ENCODE measurements at places on chromosomes 1 and 21. TPM values are rescaled to one million over a fixed set of nuclear protein-coding genes. Genes with fewer than 3 reads are reported as not detected.

Gene RBM11
- total RNA-seq, result 0.17 TPM

DNA sequence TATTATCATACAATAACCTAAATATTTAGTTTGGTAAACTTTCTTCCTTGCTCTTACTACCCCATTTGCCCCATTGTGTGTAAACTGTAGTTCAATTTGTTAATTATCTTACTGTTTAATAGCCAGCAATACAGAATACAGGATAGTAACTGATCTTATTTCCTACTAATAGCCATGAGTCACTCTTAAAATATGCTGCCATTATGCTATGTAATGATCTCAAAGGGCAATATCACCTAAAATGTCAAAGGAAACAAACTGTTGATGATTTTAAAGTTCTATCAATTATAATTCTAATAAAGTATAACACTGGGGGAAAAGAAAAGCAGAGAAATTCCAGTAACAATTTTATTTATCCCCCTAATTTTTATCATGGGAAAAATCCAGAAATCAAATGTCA, 4.3 kb downstream of the SLC30A1 start:
- H3K36me3 ChIP-seq, result peaks cover 3% of the 10 kb centered on the region
- H3K27ac ChIP-seq, result no peak overlapping the region
- H3K4me1 ChIP-seq, result peaks cover 5% of the 10 kb centered on the region
- peak; percentile 28 for DNase-seq
- no peak overlapping the region for H3K4me3 ChIP-seq

Gene GBP6
- total RNA-seq, result under 0.01 TPM

Gene OR2L8
- not detected for total RNA-seq

DNA sequence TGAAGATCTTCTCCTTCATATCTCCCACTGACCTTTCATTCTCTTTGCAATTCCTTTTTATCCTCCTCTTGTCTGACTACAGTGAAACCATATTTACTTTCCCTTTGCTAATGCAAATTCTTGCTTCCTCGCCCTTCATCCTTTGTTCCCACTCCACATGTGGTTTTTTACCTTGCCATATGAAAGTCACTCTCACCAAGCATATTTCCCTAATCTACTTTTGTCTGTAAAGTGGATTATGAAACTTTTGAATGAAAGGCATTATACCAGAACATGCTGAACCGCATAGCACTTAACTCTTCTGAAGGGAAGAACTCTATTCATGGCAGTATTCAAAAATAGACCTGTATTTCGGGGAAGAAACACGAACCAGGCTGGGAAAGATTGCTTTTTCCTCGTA, 8.0 kb upstream of the TMPRSS15 start:
- no peaks in the 10 kb centered on the region for H3K4me1 ChIP-seq
- H3K4me3 ChIP-seq, result no peak overlapping the region
- H3K36me3 ChIP-seq, result no peaks in the 10 kb centered on the region
- no peak for DNase-seq

Gene C1orf185
- not detected for total RNA-seq

DNA sequence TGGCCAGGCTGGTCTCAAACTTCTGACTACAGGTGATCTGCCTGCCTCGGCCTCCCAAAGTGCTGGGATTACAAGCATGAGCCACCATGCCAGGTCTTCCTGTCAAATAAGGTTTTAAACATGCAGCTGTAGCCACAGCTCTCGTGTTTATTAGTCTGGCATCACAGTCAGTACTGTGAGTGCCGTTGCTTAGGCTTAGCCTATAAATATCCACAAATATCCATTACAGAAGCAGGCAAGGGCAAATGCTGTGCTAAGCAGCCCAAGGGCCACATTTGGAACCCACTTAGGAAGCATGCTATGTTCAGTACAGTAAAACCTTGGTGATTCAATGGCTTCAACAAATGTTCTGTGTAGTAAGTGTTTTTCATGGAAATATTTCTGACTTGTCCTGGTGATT, 75.9 kb downstream of the KIF1B start:
- H3K36me3 ChIP-seq, result peaks cover 5% of the 10 kb centered on the region
- H3K27me3 ChIP-seq, result no peaks in the 10 kb centered on the region
- H3K27ac ChIP-seq, result no peak overlapping the region
- H3K4me3 ChIP-seq, result no peak overlapping the region
- peaks cover under 1% of the 10 kb centered on the region for H3K4me1 ChIP-seq

Gene TTC22
- total RNA-seq, result not detected

- DNase-seq, result no peak
- no peak overlapping the region for H3K4me3 ChIP-seq
- no peak overlapping the region for H3K27ac ChIP-seq
- H3K4me1 ChIP-seq, result no peaks in the 10 kb centered on the region
- H3K36me3 ChIP-seq, result no peaks in the 10 kb centered on the region
Observed at GRCh38 chr21:38441153-38441552, 57.1 kb downstream of the ERG start.

Gene FCRL2
- total RNA-seq, result not detected

DNA sequence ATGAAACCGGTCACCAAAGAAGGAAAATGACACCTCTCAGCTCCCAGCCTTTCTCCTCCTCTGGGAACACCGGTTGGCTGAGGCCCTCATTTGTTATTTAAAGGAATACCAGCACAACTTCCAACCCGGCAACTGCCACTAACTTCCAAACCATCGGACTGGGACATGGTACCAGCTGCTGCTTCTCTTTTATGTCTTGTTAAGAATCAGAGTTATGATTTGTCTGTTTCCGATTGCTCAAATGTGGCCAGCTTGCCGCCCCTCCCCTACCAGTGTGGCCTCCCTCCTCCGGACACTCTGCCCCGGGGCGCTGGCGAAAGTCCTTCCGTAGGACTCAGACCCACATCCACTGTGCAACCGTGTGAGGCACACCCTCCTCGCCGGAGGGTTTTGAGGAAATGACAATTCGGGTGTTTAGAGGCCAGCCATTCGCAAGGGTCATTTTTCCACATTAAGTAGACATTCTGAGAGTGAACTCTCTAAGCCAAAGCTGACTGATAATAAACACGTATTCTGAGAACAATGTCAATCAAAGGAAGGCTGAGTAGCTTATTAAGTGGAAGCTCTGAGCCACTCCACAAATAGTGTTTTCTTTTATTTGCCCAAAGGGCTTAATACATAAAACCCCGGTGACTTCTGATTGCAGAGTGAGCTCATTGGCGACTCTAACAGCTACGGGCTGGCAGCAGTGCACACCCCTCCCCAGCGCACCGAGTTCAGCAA, 5.5 kb downstream of the RIPK4 start:
- no peak overlapping the region for H3K27ac ChIP-seq
- peaks cover 35% of the 10 kb centered on the region for H3K27me3 ChIP-seq
- no peak for DNase-seq
- H3K36me3 ChIP-seq, result no peaks in the 10 kb centered on the region
- no peak overlapping the region for H3K4me3 ChIP-seq

DNA sequence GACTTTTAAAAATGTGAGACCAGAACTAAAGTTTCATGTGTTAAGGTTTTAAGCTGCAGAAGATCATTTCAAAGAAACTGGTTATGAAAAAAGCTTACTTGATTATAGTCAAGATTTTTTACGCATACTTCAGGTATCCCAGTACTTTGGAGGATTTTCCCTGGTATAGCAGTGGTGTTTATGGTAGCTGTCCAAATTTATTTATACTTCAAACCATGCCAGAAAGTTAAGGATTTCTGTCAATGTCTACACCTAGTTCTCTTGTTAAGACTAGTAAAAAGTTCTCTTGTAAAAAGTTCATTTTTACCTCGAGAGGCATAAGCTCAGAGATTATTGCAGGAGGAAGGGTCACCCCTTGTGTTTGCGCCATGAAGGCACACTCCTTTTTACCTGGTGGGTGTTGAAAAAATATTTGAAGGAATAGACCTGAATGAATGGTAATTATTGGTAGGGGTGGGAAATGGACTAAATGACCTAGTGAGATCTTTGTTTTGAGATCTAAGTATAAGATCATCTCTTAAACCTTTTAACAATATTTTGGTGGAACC, 2.8 kb downstream of the DYRK1A start:
- no peak for DNase-seq
- H3K4me1 ChIP-seq, result no peaks in the 10 kb centered on the region
- peak overlapping the region; percentile 82 for H3K27ac ChIP-seq
- no peaks in the 10 kb centered on the region for H3K36me3 ChIP-seq

DNA sequence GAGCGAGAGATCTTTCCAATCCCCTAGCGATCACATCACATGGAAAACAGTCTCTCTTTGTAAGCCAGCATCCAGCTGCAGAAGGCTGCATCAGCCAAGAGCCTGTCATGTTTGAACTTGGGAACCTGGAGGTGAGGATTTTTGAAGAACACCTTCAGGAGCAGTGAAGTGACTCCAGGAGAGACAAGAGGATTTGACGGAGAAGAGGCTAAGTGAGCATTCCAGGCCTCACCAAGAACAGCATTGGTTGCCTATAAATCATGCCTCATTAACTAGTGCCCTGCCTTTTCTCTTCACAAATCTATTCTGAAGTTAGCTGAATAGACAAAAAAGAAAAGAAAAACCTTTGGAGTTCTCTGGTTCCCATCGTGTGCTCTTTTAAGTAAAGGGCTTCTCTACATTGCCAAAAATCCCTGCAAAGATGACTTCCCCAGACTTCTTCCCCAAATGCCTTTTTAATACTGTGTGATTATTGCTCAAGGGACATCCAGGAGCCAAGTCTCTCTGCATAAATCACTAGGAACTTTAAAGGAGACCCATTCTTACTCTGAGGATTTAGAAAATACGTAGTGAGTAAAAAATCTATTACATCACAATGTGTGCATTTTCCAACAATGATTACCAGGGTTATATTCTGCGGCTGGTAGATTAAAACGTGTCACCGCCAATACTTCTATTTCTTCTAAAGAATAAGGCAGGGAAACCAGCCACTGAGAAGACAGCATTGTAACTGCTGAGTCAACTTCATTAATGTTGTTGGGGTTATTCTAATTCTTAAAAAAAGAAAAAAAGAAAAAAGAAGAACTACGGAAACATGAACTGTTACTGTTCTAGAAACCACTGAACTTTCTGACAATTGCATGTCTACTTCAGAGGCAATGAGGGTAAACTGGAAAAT, 95.2 kb downstream of the KIF14 start:
- H3K27ac ChIP-seq, result no peak overlapping the region
- H3K27me3 ChIP-seq, result no peaks in the 10 kb centered on the region
- DNase-seq, result peak; percentile 75
- no peaks in the 10 kb centered on the region for H3K4me1 ChIP-seq
- H3K4me3 ChIP-seq, result no peak overlapping the region
- H3K36me3 ChIP-seq, result no peaks in the 10 kb centered on the region

Gene FCRL5
- not detected for total RNA-seq

- H3K27ac ChIP-seq, result no peak overlapping the region
- H3K27me3 ChIP-seq, result no peaks in the 10 kb centered on the region
Observed at GRCh38 chr21:29586696-29587095, 288.0 kb downstream of the BACH1 start.

Gene C1orf87
- under 0.01 TPM for total RNA-seq

DNA sequence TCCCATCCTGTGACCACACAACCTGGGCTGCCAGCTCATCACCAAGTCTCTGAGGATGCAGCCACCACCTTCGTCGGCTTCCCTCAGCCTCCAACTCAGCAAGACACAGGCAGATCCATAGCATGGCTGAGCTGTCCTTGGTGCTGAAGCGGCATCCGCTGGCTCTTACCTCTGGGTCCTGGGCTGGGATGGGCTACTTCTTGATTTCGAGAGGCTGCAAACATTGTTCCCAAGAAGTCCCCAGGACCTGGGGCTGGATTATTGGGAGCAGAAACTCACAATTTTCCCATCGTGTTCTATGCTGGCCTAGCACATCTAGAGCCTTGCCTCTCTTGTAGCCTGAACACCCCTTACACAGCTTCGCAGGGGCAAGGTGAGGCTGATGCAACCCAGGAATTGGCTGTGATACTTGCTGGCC, 24.9 kb upstream of the C1QA start:
- no peaks in the 10 kb centered on the region for H3K36me3 ChIP-seq
- H3K27me3 ChIP-seq, result peaks cover 4% of the 10 kb centered on the region
- no peak overlapping the region for H3K27ac ChIP-seq
- peak; percentile 55 for DNase-seq
- no peak overlapping the region for H3K4me3 ChIP-seq

Gene FAM163A
- not detected for total RNA-seq

Gene TSPEAR
- total RNA-seq, result not detected

- no peaks in the 10 kb centered on the region for H3K36me3 ChIP-seq
- DNase-seq, result no peak
- H3K27me3 ChIP-seq, result no peaks in the 10 kb centered on the region
- peaks cover 20% of the 10 kb centered on the region for H3K4me1 ChIP-seq
Observed at GRCh38 chr1:61079296-61079897, 3.0 kb upstream of the NFIA start.

Gene MEX3A
- 1.7 TPM for total RNA-seq

DNA sequence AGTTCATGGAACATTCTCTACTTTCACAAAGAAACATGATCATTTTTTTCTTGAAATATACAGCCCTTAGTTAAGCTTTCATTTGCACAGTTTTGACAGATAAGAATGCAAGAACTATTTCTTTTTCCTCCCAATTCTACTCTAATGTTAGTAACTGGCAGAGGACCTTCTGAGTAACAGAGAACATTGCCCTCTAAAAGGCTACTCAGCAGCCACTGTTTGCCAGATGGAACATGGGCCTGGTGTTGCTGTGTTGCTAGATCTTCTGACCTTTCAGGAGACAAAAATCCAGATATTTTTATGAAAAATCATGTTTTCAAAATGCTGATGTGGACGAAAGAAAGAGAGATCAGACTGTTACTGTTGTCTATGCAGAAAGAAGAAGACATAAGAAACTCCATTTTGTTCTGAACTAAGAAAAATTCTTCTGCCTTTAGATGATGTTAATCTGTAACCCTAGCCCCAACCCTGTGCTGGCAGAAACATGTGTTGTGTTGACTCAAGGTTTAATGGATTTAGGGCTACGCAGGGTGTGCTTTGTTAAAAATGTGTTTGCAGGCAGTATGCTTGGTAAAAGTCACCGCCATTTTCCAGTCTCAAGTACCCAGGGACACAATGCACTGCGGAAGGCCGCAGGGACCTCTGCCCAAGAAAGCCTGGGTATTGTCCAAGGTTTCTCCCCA, 2.9 kb upstream of the PRDX6 start:
- H3K36me3 ChIP-seq, result no peaks in the 10 kb centered on the region
- H3K27me3 ChIP-seq, result no peaks in the 10 kb centered on the region
- DNase-seq, result no peak
- H3K4me1 ChIP-seq, result peaks cover 9% of the 10 kb centered on the region
- no peak overlapping the region for H3K27ac ChIP-seq
- H3K4me3 ChIP-seq, result peak overlapping the region; percentile 25

- H3K4me1 ChIP-seq, result peaks cover 6% of the 10 kb centered on the region
- H3K36me3 ChIP-seq, result no peaks in the 10 kb centered on the region
- peak overlapping the region; percentile 27 for H3K4me3 ChIP-seq
- H3K27me3 ChIP-seq, result no peaks in the 10 kb centered on the region
- H3K27ac ChIP-seq, result peak overlapping the region; percentile 75
Observed at GRCh38 chr1:8889925-8890785, 11.7 kb upstream of the ENO1 start.

DNA sequence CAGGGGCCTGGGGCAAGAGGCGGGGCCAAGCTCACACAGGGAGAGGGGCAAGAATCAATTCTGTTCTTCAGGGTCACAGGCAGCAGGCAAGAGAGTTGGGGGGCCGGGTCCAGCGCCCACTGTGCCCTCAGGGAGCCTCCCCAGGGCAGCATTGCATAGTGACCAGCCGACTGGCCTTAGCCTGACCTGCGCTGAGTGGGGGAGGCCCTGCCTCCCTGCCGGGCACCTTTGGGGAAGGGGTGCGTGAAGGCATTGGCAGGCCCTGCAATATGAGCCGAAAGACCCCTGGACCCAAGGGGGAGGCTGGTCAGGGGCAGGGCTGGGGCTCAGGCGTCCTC, 12.2 kb downstream of the SCNN1D start:
- H3K36me3 ChIP-seq, result peaks cover 24% of the 10 kb centered on the region
- no peaks in the 10 kb centered on the region for H3K27me3 ChIP-seq
- H3K4me3 ChIP-seq, result no peak overlapping the region
- no peak overlapping the region for H3K27ac ChIP-seq
- no peak for DNase-seq

Data from fibroblast of lung (primary cell).